Astrocyte of the spinal cord (primary cell): ENCODE measurements at places on chromosomes 7 and 10.
A peak's percentile ranks its signal among the peaks of the same experiment; 100 is the strongest.

GRCh38 chr10:91340613-91341362 lies 69.4 kb upstream of the HECTD2 start:
- peak; percentile 94 for DNase-seq

DNA sequence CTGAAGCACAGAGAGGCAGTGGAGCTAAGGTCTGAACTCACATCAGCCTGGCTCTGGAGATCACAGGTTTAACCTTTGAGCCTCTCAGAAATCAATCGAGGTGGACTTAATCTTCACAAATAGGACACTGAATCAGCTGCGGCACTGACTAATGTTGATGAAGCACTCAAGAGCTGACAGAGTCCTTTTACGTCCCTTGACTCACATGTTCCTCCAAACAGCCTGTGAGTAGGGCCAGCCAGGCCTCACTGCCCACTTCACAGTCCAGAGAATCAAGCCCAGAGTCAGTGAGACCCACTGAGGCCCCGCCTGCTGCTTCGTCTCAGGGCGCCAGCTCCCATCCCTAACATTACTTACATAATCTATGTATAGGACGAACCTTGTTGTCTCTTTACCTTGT lies 63.1 kb downstream of the TNS3 start:
- peak; percentile 42 for DNase-seq

DNA sequence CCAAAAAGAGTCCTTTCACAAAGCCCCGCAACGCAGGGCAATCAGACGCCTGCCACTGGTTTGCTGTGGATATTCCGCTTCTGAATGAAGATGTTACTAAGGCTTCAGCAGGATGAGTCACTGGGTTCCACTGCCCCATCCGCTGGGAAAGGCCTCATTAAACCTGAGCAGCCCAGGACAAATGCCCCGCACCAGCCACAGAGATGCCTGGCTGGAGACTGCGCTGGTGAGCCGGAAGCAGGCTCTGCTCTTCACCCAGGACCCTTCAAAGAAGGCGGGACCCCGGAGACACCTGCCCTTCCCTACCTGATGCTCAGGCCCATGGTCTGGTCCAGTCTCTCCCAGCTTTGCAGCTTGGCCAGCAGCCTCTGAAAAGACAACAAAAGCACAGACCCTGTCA lies 19.8 kb downstream of the MAD1L1 start:
- no peak for DNase-seq

DNA sequence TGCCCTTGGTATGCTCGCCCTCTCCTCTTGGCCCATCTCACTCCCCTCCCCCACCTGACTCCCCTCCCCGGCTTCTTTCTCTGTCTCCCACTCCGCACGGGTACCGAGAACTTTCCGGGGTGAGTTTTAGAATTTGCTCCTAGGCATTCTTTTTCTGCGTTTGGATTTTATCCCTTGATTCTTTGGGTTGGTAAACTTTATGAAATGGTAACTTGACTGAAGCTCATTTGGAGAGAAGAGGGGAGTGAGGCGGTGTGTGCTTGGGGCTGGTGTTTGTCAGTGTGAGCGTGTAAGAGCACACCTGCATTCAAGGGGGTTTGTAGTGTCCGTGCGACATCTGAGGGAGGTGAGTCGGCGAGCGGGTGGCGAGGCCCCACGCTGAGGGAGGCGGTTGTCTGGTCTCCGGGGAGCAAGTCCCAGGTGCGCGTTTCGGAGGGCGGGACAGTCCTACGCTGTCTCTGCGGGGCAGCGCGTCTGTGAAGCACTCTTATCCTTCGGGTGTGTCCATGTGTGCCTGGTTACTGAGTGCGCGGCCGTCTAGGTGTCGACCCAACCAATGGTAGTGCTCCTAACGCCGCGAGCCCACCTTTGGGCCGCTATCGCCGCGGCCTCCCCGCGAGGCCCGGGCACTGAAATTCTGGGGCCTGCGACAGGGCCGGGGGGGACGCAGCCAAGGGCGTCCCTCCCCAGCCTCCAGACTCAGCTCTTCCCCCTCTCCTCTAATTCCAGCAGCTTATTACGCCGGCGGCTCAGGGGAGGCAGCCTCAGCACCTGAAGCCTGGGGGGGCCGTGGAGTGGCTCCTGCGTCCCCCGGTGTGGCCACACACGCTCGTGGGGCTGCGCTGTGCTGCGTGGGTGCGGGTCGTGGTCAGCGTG lies 2.6 kb upstream of the ZNF503 start:
- DNase-seq, result no peak

- no peak for DNase-seq
These were observed 83.6 kb downstream of the FAM53B start for GRCh38 chr10:124660404-124661125.

GRCh38 chr7:13188236-13188805 lies 500.9 kb downstream of the ARL4A start:
- no peak for DNase-seq

- peak; percentile 93 for DNase-seq
These were observed 347.0 kb downstream of the KCNMA1 start for GRCh38 chr10:77290528-77291155.

DNA sequence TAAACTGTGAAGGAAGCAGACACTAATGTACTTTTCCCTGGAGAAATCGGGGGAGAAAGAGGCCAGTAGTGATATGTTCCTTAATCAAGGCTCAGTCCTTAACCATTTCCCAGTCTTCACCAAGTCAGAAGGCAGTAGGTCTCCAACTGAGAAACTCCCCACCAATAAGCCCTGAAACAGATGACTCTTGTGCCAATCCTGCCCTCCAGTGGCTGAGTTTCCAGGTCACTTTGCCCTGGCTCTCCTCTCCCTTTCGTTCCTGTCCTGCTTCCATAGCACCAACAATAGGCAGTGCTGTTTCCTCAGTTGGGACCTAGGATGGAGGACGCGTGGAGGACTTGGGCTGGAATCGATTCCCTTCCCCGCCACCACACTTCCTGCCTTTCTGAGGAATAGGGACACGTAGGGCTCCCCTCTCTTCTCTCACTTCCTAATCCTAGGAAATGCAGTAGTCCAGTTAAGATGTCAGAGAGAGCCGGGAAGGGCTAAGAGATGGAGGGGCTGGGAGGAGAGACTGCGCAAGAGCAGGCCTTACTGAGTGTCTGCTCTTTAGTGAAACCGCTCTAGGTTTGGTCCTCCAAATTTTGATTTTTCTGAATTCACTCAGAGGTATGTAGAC lies 23.4 kb downstream of the ATOH7 start:
- DNase-seq, result peak; percentile 75

DNA sequence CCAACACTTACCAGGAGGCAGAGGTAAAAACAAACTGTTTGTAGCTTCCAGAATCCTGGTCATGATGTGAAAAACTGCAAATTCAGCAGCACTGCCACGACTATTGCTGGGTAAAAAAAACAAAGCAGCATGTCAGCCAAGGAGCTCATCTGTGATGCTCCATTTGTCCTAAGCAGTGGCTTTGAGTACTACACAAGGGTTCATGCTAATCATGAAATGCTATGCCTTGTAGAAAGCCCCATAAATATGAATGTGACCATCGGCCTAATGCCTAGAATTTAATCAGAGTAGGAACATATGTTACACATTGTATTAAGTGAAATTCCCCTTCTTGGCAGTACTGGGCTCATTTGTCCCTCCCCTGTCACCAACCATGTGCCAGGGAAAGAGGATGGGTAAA lies 95.4 kb downstream of the GSAP start:
- no peak for DNase-seq

GRCh38 chr7:43479543-43479942 lies 103.4 kb upstream of the STK17A start:
- no peak for DNase-seq

DNA sequence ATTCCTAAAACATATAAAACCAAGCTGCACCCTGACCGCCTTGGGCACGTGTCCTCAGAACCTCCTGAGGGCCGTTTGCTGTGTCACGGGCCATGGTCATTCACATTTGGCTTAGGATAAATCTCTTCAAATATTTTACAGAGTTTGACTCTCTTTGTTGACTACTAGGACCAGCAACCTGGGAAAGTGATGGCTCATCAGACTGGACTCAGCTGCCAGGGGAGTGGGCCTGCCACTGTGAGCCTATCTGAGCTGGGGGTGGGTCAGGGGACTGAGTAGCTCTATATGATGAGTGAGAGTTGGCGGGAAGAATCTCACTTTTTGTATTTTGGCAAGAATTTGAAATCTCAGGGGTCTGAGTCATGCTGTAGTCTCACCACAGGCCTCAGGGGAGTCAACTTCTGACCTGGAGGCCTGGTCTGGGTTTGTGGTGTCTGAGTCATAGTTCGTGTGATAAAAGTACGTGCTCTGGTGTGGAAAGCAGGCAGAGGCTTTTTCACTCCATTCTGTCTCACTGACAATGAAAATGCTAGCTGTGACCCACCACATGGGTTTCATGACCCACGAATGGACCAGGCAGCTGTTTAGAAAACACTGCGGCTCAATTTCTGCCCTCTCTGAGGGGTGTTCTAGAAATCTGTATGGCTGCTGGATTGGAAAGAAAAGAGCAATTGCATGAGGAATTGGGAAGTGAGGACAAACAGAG lies 4.2 kb upstream of the UPP1 start:
- DNase-seq, result peak; percentile 98
